ENCODE measurements at places on chromosomes 7 and 10.

DNA sequence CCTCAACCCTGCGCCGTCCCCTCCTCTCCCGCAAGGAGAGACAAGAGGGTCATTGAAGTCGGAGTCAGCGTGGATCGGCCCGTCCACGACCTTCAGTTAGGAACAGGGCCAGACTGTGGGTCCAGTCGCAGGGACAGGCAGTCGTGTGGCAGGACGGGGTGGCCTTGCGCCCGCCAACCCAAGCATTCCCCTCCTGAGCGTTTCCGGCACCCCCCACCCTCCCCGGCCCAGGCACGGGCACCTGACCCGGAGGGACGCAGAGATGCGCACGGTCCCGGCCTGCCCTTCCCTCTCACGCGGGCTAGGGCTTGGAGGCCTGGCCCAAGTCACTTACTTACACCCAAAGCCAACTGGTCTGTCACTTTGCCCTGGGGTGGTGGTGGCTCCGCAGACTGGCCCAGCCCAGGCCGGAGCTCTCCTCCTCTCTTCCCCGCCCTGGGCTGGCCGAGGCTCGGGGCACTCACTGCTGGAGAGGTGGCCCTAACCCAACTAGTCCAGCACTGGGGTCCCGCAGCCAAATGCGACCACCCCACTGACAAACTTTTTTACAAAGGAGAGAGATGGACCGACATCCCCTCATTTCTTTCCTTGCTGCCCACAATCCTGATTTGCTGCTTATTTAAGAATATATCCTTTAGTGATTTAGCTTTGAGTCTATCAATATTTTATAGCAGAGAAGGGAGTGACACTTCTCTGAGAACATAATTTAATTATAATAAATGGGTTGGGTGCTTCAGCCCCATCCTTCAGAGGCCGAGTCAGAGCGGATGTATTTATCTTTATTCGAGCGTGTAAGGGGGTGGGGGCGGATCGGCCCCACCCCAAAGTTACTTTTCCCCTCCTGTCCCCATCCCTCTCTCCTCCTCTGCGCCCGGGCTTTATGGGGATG lies 1.2 kb upstream of the UNCX start:
- no peak for DNase-seq

DNA sequence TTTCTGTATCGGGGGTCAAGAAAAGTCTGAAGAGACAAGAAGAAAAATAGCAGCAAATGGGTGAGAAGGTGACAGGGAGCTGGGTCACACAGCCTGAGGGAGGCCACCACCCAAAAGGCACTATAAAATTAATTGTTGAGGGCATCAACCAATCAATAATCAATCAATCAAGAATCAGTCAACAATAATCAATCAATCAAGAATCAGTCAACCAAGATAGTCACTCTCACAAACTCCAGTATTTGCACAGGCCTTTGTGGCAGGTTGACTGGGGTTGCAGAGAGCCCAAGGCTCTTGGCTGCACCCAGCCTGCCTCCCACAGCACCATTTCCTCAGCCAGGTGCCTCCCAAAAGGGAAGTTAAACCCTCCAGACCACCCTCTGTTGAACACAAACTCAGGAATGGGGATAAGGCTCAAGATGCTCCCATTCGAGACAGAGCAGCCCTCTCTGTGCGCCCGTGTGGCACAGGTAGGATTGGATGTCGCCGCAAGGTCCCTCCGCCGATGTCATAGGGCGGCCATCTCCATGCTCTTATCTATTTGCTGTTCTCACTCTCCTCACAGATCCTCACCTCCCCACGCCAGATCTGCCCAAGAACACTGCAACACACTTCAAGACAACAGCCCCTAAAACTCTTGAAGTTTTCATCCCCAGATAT lies 64.0 kb downstream of the TNS3 start:
- no peak for DNase-seq

DNA sequence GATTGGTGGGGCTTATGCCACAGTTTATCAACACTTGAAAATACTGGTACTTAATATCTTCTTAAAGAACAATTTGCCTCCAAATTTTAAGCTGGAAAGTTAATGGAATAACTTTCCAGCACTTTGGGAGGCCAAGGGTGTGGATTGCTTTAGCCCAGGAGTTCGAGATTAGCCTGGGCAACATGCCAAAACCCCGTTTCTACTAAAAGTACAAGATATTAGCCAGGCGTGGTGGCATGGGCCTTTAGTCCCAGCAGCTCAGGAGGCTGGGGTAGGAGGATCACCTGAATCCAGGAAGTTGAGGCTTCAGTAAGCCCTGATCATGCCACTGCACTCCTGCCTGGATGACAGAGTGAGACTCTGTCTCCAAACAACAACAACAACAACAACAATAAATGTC lies 56.0 kb downstream of the PRF1 start:
- no peak for DNase-seq

- DNase-seq = no peak
Measured at GRCh38 chr7:130904031-130904757, 170.2 kb upstream of the KLF14 start.

DNA sequence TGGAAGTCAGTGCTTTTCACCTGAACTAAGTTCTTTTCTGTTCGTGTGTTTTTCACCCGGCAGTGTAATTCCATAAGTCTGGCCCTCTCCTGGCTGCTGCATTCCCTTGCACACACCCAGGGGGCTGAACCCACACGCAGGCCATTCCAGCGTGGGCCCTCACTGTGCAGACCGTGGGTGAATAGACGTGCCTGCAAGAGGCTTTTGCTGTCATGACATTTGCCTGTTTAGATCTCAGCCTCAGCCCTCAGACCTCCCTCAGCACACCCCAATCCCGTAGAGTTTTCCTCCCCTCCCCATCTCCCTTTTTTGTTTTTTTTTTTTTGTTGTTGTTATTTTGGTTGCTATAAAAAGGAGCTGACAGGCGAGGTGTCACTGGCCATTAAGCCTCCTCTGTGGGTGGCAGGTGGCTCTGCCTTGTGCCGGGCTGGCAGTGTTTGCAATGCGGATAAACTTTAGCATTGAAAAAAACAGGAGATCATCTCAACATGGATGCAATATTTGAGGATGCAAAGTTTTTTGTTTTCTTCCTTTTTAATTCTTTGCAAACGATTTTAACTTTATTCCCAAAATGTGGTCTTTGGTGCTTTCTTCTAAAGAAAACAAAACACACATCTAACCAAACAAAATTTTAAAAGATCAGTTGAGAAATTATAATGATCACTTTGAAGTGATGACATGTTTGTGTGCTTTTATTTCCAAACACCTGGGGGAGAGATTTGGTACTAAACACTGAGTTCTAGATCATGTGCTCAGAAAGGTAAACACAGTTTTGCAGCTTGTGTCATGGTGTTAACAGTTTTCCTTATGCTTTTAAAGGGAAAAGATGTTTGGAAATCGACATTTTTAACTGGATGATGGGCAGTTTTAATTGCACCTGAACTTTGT lies 58.8 kb downstream of the WDR37 start:
- DNase-seq = no peak

DNA sequence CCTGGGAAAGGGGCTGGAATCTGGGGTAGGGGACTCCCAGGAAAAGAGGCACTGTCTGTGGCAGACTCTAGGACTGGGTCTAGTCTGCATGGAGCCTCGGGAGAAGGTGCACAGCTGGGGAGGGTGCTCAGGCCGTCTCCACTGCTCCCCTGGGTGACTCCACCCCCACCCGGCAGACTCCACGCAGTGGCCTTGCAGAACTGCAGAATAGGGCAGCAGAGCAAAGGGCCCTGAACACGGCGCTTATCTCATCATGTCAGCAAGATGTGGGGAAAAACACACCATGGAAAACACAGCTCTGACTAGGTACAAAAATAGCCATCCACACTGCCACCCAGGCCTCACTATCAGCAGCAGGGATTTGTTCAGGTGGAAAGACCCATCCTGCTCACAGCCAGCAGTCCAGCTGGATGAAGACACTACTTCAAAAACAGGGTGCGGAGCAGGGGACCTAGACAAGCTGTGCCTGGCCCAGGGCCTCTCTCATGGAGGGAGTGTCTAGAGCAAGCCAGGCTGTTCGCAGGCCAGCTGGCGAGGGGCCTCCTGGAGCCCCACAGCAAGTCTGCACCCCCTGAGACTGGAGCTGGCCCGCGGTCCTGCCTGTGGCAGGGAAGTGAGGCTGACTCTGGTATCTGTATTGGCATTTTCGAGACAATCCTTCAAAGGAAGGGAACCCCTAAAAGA lies 11.7 kb downstream of the MAT1A start:
- no peak for DNase-seq

DNA sequence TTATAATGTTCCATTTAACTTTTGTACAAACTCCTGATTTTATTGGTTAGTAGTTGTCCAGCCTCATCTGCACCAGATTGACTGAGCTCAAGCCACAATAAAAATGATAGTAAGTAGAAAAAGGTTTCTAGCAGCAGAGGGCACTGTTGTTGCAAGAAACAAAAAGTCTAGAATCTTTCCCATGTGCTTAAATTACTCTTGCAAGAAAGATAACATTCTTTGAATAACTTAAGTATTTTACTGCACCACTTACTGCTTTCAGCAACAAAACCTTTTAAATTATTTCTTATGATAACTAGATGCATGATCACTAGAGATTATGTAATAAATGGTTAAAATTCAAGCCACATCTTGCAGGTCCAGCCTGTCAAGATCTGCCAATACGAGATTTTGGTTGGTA lies 27.0 kb downstream of the LMOD2 start:
- no peak for DNase-seq

DNA sequence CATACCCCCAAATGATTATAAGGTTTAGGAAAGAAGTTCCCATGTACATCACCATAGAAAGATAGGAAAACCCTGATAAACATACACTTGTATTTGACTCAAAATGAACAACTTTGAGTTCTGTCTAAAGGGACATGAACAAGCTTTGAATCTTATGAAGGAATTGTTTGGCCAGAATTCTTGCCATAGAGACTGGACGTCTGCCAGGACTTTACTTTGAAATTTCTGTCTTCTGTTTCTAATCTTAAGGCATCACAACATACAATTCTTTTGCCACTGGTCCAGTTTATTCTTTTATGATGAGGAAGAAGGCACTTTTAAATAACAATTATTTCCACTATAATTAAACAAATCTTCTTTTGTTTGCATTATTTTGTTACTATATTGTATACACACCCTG lies 26.2 kb upstream of the CYP26C1 start:
- DNase-seq = no peak
